ENCODE measurements at places on chromosomes 2 and 18.

DNA sequence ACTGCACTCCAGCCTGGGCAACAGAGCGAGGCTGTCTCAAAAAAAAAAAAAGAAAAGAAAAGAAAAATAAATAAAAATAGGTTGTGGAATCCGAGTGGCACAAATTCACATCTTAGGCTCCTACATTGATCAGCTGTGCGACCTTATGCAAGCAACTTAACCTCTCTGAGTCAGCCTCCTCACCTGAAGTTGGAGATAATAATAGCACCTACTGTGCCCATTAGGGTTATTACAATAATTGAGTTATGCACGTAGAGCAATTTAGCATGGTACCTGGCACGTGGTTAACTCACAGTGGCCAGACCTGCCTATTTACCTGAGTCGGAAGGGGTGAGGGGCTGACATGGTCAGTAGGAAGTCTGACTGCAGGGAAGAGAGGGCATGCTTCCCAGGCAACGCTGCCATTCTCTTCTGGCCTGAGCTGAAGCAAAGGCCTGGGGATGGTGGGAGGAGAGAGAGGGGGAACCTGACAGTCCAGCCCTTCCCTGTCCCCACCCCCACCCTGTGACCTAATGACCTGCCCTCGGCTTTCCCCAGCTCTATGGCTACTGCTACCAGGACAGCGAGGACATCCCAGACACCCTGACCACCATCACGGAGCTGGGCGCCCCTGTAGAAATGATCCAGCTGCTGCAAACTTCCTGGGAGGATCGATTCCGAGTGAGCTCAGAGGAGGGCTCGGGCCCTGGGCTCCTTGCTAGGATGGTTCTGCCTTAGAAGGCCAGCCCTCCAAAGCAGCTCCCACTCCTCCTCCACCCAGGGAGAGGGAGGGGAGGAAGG lies 5.1 kb downstream of the PKDCC start:
- DNase-seq: no peak

GRCh38 chr2:43270930-43271615 lies 44.7 kb upstream of the ZFP36L2 start:
- DNase-seq: no peak

DNA sequence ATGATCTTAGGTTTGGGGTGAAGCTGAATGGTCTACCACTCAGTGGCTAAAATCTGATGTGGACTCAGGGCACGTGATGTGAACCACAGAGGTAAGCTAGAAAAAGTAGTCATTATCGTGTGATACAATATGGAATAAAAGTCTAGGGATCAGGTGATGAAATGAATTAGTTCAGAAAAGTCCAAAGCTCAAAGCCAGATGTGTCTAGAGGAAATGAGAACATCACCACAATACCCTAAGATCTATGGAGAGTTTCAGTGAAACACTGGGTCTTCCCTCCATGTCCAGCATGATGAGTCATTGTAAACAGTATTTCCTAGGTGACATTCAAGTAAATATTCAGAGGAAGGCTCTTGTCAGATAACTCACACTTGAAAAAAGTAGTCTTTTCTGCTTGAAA lies 1257.4 kb upstream of the ZEB2 start:
- no peak for DNase-seq

GRCh38 chr18:49934457-49934856 lies 121.1 kb upstream of the ACAA2 start:
- DNase-seq: no peak

DNA sequence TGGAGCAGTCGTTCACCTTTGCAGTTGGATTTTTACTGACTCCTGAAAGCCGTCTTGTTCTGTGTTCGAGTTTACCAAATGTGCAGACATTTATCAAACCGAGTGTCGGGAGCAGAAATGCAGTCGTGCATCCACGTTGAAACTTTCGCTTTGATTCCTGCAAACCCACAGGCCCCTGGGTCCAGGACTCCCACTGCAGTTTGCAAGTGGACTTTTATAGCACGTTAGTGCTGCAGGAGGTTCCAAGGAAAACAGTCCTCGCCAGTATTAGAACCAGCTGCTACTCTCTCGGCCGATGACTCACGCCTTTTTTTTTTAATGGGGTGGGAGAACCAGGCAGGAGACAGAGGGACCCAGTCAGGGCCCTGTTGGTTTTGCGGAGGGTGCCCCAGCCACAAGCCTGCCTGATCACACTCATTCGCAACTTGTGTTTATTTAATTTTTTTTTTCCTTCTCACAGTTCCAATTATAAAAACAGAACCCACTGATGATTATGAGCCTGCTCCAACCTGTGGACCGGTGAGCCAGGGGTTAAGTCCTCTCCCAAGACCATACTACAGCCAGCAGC lies 90.1 kb downstream of the NFATC1 start:
- no peak for DNase-seq

DNA sequence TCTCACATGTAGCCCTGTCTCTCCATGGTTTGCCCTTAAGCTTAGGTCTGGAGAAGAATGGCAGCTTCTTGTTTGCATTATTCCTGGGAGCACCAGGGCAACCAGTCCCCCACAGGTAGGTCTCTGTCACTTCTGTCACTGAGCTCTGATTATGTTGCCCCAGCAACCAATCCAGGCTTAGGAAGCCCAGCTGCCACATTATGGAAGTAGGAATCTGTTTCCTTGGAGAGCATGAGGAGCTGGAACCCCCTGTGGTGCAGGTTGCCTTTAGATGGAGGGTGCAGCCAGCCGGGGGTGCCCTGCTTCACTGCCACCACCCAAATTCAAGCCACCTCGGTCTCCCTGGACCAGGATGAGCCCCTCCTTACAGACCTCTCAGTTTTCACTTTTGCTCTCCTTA lies 4.8 kb downstream of the RESP18 start:
- no peak for DNase-seq

DNA sequence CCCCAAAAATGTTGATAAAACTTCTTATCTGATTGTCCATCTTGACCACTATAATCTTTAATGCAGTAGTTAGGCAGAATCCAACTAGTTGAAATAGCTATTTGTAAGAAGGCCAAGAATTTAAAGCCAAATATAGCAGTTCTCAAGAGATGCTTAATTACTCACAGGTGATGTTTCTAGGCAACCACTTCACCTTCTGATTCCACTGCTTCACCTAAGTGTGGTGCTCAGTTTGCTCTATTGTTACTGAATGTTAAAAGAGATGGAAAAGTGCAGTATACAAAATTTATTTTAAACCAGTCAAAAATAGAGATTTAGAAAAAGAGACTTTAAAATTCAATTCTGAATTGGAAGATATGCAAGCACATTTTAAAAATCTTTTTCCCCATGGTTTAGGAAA lies 539.4 kb downstream of the ZNF804A start:
- no peak for DNase-seq

DNA sequence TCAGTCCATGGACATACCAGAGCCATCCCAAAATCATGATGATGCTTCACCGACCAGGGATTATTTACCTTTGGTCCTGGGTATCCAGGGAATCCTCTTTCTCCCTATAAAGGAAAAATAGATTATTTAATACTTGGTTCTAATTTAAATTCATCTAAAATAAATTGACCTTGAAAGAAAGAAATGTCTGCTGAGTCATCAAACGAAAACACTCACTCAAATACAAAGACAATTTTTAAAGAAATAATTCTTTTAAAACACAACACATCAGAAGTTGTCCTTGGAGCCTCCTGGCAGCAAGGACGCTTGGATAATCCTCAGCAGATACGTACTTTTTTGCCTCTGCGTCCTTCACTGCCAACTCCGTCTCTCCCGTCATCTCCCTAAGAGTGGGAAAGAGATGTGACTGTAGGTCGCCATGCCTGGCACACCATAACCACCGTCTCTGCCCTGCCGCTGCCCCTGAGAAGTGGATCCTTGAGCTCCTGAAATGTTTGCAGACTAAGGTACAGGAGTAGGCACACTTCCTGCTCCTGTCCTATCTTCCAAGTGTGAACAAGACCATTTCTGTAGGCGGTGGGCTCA lies 65.6 kb downstream of the COL6A3 start:
- DNase-seq: no peak

DNA sequence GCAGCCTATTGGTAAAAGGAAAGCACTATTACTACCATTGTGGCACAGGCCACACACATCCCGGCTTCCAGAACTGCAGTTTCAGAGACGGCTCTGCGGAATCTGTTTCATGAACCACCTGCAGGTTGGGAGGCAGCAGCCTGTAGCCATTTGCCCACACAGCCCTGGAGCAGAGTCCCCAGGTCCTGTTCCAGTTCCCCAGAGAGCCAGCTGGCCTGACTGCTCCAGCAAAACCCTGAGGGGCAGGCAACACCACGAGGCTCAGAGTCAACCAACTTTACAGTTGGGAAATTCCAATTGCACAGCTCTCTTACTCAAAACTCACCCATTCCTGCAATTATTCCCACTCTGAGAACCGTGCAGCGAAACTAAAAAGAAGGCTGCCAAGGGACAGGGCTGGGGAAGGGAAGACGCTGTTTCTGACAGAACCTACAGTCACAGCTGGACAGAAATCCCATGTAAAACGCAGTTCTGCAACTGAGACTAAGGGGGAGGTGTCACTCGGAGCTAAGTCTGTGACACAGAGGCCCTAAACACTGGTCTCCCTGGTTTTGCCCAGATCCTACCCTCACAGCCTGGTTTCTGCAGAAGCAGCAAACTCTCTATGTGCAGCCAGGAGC lies 219.4 kb downstream of the TMEM163 start:
- DNase-seq: no peak

- no peak for DNase-seq
These were observed 164.5 kb downstream of the PTH2R start for GRCh38 chr2:208570851-208571763.

DNA sequence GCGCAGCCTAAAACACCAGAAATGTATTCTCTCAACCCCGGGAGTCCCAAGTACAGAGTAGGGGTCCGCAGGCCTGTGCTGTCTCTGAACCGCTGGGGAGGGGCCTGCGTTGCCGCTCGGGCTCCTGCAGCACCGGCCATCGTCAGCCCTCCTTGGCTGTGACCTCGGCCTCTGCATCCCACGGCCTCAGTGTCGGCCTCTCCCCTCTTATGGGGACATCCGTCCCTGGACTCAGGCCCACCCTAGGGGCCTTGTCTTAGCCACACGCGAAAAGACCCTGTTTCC lies 50.5 kb downstream of the KCNG2 start:
- DNase-seq: no peak

DNA sequence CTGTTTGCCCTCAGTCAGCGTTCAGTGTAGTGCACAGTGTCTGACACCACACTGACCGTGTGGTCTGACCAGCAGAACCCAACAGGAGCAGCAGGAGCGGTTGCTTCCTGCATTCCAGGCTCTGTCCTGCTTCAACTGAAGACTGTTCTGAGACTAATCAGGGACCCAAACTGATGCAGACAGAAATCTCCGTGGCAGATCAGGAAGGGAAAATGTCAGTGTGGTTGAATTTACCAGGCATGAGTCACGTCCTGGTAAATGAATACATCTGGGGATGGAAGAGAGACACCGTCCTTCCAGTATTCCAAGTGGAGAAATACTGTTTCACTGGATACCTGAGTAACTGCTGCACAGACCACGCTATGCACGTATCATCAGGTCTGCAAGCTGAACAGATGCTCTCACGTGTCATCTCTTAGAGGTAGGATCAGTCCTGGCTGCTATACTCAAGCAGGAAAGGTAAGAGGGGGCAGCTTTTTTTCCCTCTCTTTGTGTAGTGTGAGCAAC lies 223.6 kb upstream of the EPAS1 start:
- no peak for DNase-seq

DNA sequence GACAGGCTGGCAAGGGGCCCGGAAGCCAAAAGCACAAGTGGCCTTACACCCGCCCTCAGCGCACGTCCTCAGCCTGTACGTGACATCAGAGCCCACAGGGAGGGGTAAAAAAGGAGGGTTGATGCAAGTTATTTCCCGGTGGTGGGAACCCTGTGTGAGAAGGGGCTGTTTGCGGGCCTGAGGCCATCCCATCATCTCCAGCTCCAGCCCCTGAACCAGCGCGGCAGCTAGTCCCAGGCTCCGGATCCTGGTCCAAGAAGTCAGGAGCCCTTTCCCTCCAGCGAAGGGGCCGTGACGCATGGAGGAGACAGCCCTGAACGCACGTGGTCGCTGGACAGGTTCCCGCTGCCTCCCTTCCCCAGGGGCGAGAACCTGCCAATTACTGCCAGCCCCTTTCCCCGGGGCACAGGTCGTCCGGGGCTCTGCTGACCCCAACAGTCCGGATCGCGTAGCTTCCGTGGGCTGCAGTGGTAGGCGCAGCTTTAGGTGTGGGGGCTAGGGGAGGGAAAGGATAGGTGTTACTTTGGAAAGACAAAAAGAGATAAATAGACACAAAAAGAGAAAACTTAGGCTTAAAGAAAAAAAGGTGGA lies 1.3 kb upstream of the LRP2 start:
- DNase-seq: no peak

DNA sequence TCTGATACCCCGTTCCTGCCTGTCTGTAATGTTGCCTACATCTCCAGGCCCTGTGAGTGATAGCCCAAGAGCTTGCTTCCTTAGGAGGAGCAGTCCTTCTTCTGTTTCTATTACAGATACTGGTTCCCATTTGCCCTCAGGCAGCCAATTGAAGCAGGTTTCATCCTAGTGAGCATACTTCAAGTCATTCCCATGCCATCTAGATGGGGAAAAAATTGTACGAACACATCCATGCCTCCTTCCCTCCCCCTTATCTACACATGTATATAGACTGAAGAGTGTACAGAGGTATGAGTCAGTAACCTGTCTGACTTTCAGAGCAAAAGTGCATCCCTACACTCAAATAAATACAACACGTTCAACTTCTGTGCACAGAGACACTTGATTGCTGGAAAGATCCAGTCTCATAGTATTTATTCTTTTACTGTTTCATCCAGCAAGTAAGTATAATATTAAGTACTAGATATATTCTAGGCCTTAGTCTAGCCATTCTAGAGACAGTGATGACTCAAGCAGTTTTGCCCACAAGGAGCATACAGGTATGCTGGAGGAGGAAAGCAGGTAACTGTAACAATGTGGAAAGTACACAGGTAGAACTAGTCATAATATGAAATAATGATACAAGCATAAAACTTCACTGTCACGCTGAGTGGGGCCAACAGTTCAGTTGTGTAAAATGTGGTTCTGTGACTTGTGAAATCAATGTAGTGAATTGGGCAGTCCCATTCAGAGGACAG lies 153.4 kb downstream of the MGAT5 start:
- no peak for DNase-seq

- no peak for DNase-seq
These were observed 397.2 kb downstream of the TMEM182 start for GRCh38 chr2:103159018-103159417.

DNA sequence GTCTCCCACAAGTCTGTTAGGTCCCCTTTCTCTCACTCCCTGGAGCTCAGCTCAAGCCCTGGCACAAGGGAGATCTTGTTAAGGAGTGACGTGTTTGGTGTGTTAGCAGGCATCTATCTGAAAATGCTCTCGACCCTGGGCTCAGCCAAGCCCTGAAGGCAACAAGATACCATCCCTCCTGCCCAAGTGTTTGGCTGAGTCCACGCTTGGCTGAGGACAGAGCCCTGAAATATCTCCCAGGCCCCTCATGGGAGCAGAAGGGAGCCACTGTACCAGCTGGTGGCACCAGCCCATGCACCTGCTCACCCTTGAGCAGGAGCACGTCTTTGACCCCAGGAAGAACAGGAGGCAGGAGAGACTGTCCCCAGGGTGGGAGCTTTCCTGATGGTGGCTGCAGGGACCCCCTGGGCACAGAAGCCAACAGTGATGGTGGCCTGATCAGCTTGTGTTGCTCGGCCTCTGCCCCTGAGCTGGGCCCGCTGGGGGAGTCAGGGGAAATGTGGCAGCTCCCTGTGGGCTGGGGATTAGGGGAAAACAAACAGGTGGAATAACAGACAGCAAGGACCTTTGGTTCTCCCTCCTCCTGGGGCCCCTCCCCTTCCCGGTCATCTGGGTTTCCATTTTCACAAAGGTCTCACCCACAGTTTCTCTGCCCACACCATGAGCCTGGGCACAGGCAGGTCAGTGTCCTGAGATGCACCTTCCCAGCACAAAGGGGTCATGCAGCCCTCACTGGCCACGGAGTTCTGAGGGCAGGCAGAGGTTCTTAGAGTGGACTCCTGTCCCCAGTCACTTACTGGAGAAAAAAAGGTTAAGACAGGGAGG lies 91.6 kb downstream of the RHOB start:
- no peak for DNase-seq
